ENCODE measurements at places on chromosomes 1 and 21.

GRCh38 chr1:203661572-203661971, 34.9 kb downstream of the ATP2B4 start:
- DNase-seq: no peak

- no peak for DNase-seq
Measured at GRCh38 chr1:162972773-162973172, 96.4 kb upstream of the RGS4 start.

GRCh38 chr1:198713081-198713480, 74.2 kb downstream of the PTPRC start:
- no peak for DNase-seq

DNA sequence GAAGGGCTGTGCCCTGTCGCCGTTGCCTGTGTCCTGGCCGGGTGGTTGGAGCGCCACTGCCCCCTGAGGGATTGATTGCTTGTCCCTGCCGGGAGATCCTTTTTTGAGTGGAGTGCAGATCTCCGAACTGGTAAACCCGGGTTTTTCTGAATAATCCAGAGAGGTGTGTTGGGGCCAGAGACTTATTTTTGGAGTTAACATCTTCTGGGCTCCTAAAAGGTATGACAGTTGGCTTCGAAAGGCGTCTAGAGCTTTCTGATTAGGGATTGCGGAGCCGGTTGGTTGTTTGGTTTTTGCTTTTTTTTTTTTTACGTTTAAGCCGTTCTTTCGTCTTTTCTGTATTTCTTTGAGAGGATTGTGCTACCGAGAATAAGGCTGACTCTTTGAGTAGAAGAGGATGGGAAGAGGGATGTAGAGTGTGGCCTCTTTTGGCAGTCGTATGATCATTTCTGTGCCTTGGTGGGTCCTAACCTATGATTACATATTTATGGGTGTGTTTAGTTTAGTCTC, 756 bp downstream of the RLF start:
- DNase-seq: no peak

DNA sequence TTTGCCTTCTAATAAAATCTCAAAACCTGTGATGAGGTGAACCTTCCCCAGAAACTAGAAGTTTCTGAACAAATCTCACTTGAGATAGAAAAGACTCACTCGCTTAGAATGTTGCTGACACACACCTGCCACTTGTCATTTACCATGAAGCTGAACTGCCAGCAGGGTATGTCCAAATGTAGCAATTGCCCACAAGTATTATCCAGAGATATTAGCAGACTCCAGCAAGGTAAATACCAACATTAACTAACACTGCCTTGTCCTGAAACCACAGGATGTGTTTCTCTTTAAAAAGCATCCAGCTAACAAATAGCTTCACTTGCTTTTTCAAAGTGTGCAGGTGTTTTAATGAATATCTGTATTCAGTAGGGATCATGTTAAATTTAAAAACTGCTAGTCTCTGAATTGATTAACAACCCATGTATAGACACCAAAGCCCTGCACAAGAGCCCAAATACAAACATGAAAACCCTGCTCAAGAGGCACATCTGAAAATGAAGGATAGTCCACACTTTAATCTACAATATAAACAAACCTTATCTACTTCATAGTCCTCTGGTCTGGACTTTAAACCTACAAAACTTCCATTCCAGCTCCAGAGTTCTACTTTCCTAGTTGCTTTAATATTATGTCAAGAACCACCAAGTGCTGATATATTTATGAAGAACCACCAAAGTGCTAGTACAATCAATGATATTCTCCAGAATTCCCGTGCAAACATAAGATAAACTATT, 19.3 kb downstream of the KRTAP8-1 start:
- DNase-seq: no peak

GRCh38 chr1:32774950-32775634, 42.1 kb downstream of the YARS1 start:
- no peak for DNase-seq

Data from activated effector memory CD4-positive, alpha-beta T cell treated with anti-CD3 and anti-CD28 coated beads, Interleukin-2, amount 50 U/mL, for 16 hours (primary cell).